Fibroblast of villous mesenchyme (primary cell): ENCODE measurements at places on chromosomes 6 and 20. TPM values are rescaled to one million over a fixed set of nuclear protein-coding genes. Genes with fewer than 3 reads are reported as not detected.

RCAN2 gene
- total RNA-seq: 1.7 and 1.9 TPM in 2 replicates

NFATC2 gene
- under 0.01 and 0.64 TPM in 2 replicates for total RNA-seq

RNF144B gene
- total RNA-seq: 0.97 and 2.6 TPM in 2 replicates

TDRD6 gene
- under 0.01 TPM in 2 replicates for total RNA-seq

JAG1 gene
- total RNA-seq: 12.1 and 16.1 TPM in 2 replicates

HTR1E gene
- not detected in 2 replicates for total RNA-seq

CRYBG1 gene
- 8.1 and 15.5 TPM in 2 replicates for total RNA-seq

ZSCAN23 gene
- 4.3 and 9.0 TPM in 2 replicates for total RNA-seq

STMND1 gene
- total RNA-seq: under 0.01 TPM in 1 of 2 replicates, not detected in the other

NMBR gene
- not detected in 2 replicates for total RNA-seq

ENPP5 gene
- total RNA-seq: 0.32 and 0.43 TPM in 2 replicates

DEFB124 gene
- total RNA-seq: not detected in 2 replicates

FAM184A gene
- total RNA-seq: under 0.01 TPM in 2 replicates

MAK gene
- total RNA-seq: not detected in 2 replicates

FERMT1 gene
- 4.3 and 4.5 TPM in 2 replicates for total RNA-seq

ACTL10 gene
- 1.7 and 2.6 TPM in 2 replicates for total RNA-seq

PLAGL1 gene
- 12.1 and 13.5 TPM in 2 replicates for total RNA-seq

TMEM244 gene
- not detected in 2 replicates for total RNA-seq

CD83 gene
- 0.32 and 0.86 TPM in 2 replicates for total RNA-seq

MYL9 gene
- 184 and 195 TPM in 2 replicates for total RNA-seq

NR2E1 gene
- not detected in 2 replicates for total RNA-seq

NKAPL gene
- 0.64 and 1.7 TPM in 2 replicates for total RNA-seq

MEP1A gene
- not detected in 2 replicates for total RNA-seq

HSPA12B gene
- under 0.01 TPM in 1 of 2 replicates, not detected in the other for total RNA-seq

RSPH3 gene
- 5.2 and 6.0 TPM in 2 replicates for total RNA-seq

CRISP3 gene
- not detected in 2 replicates for total RNA-seq

LY6G6D gene
- total RNA-seq: not detected in 2 replicates

FOXF2 gene
- 0.97 TPM in 1 of 2 replicates, not detected in the other for total RNA-seq

SULF2 gene
- 3.5 and 6.1 TPM in 2 replicates for total RNA-seq

PCK1 gene
- total RNA-seq: not detected in 2 replicates

TCP11 gene
- 0.32 TPM in 1 of 2 replicates, not detected in the other for total RNA-seq

TNFAIP3 gene
- 3.5 and 3.9 TPM in 2 replicates for total RNA-seq

PNLDC1 gene
- total RNA-seq: 0.32 TPM in 1 of 2 replicates, not detected in the other

SAMD5 gene
- total RNA-seq: under 0.01 TPM in 2 replicates
